ENCODE measurements at places on chromosomes 2 and 18. TPM values are rescaled to one million over a fixed set of nuclear protein-coding genes. Genes with fewer than 3 reads are reported as not detected.
A peak's percentile ranks its signal among the peaks of the same experiment; 100 is the strongest.

The GALR1 gene
- total RNA-seq: 0.33 TPM

The FAM237A gene
- not detected for total RNA-seq

DNA sequence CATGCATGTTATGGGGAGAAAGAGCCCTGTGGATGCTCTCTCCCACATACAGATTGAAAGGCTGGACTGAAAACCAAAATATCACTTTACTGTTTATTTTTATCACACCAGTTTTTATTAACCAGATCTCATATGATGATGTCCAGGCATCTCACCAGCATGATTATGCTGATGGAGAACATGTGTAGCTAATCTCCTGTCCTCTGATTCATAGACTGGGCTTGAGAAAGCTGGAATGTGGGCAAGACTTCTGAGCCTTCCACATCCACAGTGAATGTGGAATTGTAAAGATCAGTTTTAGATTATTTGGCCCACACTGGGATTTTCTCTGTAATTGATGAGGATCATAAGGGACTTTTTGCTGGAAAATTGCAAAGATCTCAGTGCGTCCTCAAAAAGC lies 137.9 kb downstream of the ICOS start:
- no peak for DNase-seq

DNA sequence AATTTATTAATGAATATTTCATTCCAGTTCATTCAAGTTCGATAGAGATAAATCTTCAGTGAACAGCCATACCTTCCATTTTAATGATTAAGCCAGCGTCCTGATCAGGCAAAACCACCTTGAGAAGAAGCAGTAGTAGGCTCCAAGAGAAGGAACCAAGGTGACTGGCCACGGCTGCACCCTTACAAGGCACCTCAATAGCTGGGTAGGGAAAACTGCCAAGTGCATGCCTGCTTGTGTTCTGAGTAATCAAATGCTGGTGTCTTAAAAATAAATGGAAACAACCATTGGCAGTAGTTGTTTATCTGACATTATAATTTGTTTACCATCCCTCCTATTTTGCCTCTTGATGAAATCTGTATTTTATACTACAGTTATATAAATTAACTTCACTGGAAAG lies 10.0 kb upstream of the FEZ2 start:
- no peak for DNase-seq

DNA sequence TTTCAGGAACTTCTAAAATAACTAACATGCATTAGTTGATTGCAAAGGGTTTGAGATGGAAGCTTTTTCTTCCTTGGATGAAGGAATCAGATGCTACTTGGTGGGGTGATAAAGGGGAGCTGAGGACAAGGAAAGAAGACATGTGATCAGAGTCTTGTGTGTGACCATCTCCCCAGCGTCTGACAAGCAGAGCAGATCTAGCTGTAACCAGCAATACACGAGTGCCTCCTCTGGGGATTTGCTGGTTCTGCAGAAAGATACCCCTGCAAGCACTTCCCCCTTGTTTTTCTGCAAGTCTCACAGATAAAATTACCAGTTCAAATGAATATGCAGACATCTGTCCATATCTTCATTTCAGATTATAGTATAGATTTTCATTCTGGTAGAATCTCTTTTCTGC lies 2.7 kb downstream of the CDH7 start:
- DNase-seq: no peak

DNA sequence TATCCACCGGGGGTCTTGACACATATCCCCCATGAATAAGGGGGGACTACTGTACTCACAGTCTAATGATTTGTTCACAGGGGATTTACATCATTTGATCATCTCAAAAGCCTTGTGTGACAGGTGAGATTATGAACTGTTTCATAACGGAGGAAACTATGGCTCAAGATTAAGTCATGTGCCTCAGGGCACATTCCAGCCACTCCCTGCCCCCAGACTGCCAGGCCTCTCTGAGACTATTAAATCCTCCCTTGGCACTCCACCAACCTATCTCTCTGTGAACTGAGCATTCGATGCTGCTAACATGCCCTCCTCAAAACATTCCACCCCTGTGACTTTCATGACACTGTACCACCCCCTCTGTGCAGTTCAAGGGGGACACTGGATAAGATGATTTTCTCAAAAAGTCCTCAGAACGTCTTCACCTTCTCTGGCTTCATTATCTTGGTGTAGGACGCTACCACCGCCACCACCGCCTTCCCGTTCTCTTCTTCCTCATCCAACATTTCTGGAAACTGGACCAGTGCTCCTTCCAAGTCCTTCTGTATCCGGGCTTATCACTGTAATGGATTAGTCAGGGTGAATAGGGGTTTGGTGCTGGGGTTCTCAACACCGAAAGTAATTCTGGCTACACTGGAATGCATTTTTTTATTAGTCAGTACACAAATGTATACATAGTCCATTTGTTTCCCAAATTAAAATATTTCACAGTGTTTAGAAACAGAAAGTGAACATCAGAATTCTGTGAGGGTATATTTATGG lies 169.6 kb downstream of the KCNS3 start:
- DNase-seq: peak; percentile 62
